GM12864 (cell line): ENCODE measurements at places on chromosomes 4 and X.

GRCh38 chr4:189850239-189850856 lies 90.3 kb upstream of the FRG1 start:
- DNase-seq = no peak

DNA sequence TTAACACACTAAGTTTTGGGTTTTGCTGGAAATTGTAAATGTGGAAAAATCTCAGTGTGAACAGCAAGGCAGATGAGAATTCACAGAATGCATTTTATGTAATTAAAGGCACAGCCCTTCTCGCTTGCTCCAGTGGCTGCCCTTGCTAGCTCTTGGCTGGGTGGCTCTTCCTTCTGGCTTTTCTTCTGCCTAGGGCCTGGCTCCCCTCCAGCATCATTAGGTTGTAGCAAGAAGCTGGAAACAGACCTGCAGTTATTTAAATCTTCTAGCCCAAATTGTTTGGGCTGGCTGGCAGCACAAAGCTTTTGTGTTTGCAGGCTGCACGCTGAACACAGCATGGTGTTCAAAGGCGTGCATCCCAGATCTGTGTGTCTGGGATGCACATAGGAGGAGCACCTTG lies 56.5 kb downstream of the LIMCH1 start:
- no peak for DNase-seq

DNA sequence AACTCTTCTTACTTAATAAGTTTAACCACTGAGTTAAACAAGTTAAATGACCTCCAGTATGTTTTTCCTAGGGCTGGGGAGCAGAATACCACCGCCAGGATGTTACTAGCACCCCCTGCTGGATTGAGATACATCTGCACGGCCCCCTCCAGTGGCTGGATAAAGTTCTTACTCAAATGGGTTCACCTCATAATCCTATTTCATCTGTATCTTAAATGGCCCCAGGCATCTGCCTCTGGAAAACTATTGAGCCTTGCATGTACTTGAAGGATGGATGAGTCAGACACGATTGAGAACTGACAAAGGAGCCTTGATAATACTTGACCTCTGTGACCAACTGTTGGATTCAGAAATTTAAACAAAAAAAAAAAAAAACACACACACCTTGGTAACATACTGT lies 61.5 kb upstream of the MMAA start:
- DNase-seq = no peak

GRCh38 chrX:130393451-130394074 lies 8.1 kb upstream of the GPR119 start:
- DNase-seq = no peak

DNA sequence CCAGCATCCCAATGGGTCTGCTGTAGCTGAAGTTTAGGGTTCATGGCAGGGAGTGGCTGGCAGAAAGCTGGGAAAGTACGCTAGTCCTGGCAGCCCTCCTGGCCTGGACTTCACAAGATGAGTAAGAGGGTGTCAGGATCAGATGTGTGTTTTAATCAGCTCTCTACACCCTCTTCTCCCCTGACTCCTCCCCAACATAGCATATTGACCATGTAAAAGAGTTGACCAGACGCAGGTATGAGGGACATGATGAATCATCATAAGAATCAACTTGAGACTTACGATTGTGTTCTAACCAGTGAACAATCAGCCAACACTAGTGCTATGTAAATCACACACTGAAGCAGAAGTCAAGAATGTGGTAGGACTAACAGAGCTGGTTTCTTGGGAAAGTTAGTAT lies 5.3 kb downstream of the SOWAHB start:
- no peak for DNase-seq

GRCh38 chr4:147175460-147176025 lies 229.9 kb upstream of the TTC29 start:
- DNase-seq = no peak

DNA sequence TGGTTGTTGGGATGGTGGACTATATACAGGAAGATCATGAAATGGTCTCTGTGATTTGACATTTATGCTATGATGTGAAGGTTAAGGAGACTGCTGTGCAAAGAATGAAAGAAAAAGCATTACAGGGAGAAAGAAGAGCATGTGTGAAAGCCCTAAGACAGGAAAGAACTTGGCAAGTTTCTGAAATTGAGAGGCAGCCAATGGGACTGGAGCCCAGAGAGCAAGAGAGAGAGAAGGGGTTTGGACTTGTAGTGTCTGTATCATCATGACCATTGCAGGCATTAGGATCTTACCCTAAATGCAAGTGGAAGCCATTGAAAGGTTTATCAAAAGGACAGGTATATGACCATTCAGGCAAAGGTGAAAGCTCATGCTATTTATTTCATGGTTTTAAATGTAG lies 147.1 kb downstream of the NAA11 start:
- DNase-seq = no peak

DNA sequence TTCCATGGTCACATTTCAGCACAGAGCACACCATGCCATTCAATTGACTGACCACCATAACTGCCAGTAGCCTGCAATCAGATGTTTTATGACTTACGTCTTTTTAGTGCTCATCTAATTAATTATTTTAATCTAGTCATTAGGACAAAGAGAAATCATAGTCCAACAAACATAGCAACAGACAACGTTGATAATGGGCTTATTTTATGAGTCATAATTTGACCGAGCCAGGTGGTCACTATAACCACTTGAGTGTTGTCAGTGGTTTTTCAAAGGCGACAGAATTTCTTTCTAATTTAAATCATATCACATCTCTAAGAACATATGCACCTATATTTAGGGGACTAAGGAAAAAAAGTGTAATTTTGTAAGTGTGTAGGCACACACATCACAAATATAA lies 1.9 kb downstream of the SEC24D start:
- DNase-seq = no peak

GRCh38 chrX:80812176-80812575 lies 2.5 kb upstream of the BRWD3 start:
- no peak for DNase-seq

GRCh38 chr4:185204238-185204910 lies 574 bp upstream of the CFAP97 start:
- no peak for DNase-seq

DNA sequence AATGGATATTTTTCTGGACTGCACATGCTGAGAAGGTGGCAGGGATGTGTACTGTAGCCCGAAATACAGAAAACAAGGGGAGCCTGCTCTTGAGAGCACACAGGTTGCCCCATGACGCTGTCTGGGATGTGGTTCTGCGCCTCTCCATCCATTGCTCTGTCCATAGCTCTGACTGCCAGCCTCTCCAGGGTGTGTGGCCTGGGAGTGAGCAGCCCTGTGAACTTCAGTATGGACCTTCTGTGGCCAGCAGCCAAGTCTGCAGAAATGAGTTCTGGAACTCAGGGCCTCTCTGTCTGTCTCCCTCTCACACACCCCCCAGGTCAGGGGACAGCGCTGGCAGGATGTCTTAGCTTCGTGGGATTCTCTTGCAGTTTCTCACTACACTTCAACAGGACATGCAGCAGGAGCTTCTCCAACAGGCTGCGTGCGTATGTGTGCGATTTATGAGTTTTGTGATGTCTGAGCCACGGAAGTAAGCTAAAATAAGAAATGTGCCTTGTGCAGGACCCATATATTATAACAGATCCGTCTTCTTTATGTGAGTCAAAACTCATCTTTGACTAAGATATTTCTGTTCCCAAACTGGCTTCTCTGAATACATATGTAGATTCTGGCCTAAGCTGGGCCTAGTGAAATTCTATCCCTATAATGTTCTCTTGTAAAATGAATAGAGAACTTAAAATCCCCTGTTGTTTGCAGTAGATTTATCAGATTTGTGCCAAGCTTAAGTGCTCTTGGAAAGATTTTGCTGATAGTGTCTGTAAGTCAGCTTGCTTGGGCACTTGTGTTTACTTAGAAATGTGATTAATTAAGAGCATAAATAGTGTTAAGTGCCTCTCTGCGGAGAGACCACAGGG lies 40.0 kb downstream of the PROM1 start:
- DNase-seq = no peak

- no peak for DNase-seq
Observed at GRCh38 chr4:150982557-150983233, 32.4 kb downstream of the LRBA start.

- DNase-seq = no peak
Observed at GRCh38 chr4:62512271-62512670, 1312.1 kb downstream of the ADGRL3 start.

- DNase-seq = no peak
Observed at GRCh38 chr4:121421594-121421993, 40.8 kb upstream of the QRFPR start.

DNA sequence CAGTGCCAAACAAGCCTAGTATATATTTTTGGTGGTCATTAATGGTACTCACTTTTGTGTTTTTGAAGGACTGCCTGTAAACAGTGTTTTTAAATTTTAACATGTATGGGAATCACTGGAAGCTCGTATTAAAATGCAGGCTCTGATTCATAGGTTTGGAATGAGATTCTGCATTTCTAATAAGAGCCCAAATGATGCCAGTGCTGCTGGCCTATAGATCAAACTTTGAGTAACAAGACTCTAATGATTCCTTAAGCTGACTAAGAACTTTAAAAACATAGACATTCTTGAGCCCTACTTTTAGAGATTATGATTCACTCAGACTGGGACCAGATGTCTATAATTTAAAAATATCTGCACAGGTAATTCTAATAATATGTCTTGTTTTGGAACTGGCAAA lies 823.2 kb upstream of the LCORL start:
- no peak for DNase-seq

DNA sequence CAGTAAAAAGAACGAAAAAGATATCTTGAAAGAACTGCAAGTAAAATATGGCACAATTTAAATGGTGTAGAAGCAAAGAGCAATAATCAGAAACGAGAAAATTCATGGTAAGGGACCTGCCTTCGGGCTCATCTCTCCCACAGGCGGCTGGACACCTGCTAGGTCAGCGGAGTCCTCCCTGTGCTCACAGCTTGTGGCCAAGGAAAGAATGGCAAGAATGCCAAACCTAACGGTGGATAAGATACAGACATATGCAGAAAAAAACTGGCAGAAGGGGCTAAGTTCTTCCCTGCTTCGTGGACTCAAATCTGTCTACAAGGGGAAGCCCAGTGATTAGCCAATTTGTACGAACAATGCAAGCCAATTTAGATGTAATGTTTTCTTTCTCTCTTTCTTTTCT lies 152.1 kb upstream of the VCX start:
- no peak for DNase-seq

DNA sequence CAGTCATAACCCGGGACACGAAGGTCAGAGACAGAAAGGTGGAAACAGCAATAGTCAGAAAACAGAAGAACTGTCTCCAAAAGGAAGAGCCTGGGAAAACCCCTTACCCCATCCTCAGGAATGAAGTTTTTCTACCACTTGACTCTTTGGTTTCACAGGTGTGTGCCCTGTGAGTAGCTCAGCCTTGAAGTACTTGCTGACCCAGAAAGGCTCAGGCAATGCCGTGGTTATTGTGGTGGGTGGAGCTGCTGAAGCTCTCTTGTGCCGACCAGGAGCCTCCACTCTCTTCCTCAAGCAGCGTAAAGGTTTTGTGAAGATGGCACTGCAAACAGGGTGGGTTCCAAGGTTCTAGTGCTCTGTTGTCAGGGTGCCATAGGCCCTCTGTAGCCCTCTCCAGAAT lies 24.4 kb downstream of the DGAT2L6 start:
- no peak for DNase-seq

- no peak for DNase-seq
Observed at GRCh38 chrX:129472116-129472515, 51.2 kb downstream of the SMARCA1 start.

DNA sequence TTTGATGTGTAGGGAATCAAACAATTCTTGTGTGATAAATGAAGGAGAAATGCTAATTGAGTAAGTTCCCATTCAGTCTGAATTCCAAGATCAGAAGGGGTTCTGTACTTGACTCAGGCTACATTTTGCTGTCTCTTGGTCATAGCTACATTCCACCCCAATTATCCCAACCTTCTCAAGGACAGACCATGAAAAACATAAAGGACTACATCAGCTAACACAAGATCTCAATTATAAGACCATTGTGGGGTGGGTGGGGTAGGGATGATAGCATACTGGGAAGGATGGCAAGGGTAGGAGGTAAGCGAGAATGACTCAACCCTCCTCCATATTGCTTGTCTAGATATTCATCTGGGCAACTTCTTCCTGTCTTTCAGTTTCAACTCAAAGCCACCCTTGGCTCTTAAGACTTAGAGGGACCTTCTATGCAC lies 87.4 kb upstream of the ETNPPL start:
- DNase-seq = no peak

DNA sequence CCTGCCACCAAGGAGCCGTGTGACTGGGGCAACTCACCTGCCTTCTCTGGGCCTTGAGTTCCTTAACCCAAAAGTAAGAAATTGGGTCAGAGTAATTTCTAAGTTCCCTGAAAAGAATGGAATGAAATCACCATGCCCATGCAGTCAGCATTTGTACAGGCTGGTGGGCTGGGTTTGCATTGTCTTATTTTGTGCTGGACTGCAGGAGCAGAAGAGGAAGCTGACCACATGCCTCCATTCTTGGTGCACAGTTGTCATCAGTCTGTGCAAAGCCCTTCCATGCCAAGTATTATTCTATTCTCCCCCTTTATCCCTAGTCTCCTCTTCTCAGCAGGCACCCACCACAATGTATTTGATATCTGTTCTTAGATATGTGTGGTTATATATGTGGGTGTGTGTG lies 56.3 kb downstream of the FHDC1 start:
- no peak for DNase-seq

DNA sequence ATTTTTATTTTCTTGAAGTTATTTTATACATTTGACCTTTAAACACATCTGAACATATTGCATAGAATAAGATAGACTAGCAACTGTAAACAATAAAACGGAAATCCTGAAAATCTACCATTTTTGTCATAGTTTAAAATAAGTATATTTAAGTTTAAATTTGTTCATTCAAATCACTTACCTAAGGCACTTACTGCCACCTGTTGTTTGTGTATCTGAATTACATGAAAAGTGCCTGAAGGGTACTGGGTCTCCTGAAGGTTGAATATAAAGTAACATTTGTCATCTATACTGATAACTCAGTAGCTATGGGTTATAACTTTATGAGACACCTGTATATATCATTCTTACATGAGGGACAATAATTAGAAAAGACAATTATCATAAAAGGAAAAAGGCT lies 38.6 kb downstream of the TRPC5 start:
- no peak for DNase-seq

DNA sequence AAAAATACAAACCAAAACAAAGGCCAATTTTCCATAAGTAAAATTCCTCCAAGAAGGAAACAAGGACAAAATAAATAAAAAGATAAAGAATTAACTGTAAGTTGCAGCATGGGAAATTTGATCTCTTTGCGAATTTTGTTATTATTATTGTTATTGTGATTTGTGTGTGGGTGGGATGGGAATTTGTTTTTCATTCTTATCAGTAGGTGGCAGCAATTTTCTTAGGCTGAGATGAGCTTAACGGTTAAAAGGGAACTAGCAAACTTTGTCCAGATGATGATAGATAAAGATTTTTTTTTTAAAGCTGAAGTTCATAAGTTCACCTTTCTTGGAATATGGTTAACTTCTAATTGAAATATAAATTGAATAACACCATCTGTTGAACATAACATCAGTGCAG lies 83.2 kb upstream of the IL1RAPL2 start:
- DNase-seq = no peak

GRCh38 chr4:135724421-135724820 lies 1522.8 kb upstream of the PABPC4L start:
- DNase-seq = no peak
